Mesendoderm (in vitro differentiated cells): ENCODE measurements at places on chromosomes 1 and 21.
A peak's percentile ranks its signal among the peaks of the same experiment; 100 is the strongest.

GRCh38 chr21:44443291-44443890, 11.9 kb upstream of the LRRC3 start:
- DNase-seq: no peak

GRCh38 chr1:208209286-208209685, 34.9 kb downstream of the PLXNA2 start:
- peak; percentile 96 for DNase-seq

DNA sequence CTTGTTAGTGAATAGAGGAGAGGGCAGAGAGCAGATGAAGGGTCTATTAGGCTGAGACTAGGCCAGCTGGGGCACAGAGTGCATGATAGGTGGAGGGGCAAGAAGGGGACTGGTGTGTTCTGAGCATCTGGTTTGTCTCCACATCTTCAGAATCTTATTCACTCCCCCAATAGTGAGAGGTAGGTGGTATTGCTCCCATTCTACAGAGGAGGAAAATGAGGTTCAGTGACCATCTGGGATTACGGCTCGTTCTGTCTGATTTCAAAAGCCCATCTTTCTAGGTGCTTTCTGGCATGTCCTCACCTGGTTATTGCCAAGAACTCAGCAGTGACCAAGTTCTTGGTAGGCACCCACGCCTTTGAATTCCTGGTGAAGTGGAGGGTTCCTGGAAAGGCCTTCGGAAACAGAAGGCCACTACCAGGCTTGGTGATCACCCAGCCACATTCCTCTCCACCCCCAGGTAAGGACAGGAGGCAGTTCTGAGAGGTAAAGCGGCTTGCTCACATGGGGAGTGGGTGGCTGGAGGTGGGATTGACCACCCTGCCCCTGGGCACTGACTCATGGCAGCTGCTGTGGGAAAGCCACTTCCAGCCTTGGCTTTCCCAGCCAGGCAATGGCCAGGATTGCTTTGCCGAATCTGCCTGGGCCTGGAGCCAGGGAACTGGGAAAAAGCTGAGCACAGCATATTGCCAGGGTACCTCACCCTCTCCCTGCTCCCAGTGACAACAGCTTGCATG, 18.8 kb upstream of the CITED4 start:
- DNase-seq: no peak

GRCh38 chr1:54580856-54581550, 33.0 kb downstream of the ACOT11 start:
- DNase-seq: no peak

- peak; percentile 85 for DNase-seq
Observed at GRCh38 chr21:36069713-36070583, at the start of gene CBR1. Gene CBR1 (plus strand): TSS chr21:36070024. CDS start chr21:36070116, 92 bp downstream.
